Bronchial epithelial cell (primary cell): ENCODE measurements at places on chromosomes 16 and 17. TPM values are rescaled to one million over a fixed set of nuclear protein-coding genes. Genes with fewer than 3 reads are reported as not detected.

- no peak for DNase-seq
These were observed 110.7 kb downstream of the HS3ST3A1 start for GRCh38 chr17:13490906-13491482.

- DNase-seq = peak; percentile 62
These were observed 19.2 kb downstream of the PGS1 start for GRCh38 chr17:78397681-78398101.

DNA sequence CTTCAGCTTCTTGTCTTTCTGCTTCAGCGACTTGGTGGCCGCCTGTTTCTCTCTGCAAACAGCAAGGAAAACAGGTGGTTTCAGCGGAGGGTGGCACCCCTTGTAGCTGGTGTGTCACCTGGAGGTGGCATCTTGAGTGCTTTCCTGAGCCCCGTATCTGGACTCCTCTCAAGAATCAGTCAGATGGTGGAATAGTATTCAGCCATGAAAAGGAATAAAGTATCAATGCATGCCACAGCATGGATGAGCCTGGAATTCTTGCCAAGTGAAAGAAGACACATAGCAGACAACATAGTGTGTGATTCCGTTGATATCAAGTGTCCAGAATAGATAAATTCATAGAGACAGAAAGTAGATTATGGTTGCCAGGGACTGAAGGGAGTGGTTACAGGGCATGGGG is 65.2 kb downstream of the NDE1 start:
- DNase-seq = no peak

DNA sequence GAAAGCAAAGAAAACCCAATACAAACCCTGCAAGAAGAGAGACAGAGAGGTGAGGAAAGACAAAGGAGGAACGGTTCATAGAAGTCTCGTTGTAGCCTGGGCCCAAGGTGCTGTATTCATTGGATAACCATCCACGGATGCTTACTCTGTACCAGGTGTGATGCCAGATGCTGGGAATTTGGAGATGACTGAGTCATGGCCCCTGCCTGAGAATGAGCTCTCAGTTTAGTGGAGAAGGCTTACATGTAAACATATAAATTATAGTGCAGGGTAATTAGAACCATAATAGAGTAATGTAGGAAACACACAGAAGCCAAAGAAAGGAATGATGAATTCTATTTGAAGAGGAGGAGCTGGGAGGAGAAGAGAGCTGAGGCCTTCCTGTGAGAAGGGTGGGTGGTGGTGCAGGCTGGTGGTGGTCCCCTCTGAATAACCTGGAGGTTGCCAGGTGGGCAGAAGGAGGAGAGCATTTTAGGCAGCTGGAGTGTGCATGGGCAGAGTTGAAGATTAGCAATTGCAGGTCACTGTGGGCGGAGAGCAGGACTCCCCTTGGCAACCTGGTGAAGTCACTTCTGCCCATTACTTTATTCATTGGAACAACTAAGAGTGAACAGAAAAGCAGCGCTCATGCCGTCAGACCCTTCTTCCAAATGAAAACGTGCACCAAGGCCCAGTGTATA is 7.7 kb upstream of the ZG16 start:
- no peak for DNase-seq

GRCh38 chr17:74234486-74234885 is 21.1 kb downstream of the TTYH2 start:
- DNase-seq = no peak

DNA sequence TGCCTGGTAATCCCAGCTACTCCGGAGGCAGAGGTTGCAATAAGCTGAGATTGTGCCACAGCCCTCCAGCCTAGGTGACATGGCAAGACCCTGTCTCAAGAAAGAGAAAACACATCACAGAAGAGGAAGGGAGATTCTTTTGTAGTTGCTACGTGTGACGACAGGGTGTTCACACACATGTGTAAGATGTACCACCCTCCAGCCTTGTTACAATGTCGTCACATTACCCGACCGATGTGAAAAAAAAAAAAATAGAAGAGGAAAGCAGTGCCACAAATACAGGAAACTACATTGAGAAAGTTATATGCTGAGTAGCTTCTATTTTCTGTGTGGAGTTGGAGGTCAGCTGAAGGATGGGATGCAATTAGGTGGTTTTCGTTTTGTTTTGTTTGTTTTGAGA is 56.0 kb downstream of the CLUH start:
- no peak for DNase-seq

DNA sequence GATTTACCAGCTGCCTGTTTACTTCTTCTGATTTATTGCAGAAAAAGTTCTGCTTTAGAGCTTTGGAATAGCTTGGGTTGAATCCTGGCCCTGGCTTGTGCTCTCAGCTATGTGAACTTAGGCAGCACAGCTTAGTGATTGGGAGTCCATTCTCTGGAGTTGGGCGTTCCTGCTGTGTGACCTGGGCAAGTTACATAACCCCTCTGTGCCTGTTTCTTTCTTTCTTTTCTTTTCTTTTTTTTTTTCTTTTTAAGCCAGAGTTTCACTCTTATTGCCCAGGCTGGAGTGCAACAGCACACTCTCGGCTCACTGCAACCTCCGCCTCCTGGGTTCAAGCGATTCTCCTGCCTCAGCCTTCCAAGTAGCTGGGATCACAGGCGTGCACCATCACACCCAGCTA is 51.5 kb upstream of the AQP8 start:
- DNase-seq = no peak

- DNase-seq = no peak
These were observed 22.2 kb downstream of the CLTC start for GRCh38 chr17:59641799-59642484.

GRCh38 chr16:72838951-72839350 is 209.0 kb downstream of the ZFHX3 start:
- DNase-seq = no peak

- DNase-seq = no peak
These were observed 59.6 kb downstream of the MAP2K6 start for GRCh38 chr17:69473841-69474831.

GRCh38 chr17:64491034-64491860 is 5.6 kb downstream of the POLG2 start:
- peak; percentile 49 for DNase-seq

- no peak for DNase-seq
These were observed 338.3 kb downstream of the HAPSTR1 start for GRCh38 chr16:9429646-9430330.

DNA sequence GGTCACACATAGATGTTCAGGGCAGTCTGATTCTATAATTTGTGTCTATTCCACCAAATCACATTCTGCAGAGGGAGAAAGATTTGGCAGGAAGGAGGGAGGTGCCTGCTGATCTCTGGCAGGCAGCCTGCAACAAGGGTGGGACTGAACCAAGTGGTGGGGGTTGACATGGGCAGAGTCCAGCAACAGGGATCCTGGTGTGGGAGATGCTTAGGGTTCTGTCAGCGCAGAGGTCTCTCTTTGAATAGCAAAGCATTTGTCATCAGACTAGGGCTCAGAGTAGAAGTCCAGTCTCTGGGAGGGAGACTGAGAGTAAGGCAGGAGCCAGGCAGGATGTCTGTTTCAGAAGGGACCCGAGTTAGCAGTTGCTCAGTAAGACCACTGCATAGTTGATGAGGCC is 94.6 kb downstream of the UTP18 start:
- DNase-seq = no peak

DNA sequence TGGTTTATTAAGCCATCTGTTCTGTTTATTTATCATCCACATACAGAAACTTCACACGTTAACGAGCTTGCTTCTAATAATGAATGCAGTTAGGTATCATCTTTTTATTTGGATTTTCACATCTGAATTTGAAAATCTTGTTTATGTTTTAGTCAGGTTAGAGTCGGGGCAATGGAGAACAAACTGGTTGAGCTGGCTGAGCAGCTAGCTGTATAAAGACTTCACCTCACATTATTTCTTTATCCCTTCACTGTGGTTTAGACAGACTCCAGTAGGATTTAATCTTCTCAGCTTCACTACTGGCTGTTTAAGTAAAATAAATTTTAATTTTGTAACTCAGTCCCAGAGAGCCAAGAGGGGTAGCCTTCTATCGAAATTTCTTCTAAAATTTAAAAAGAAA is 415.9 kb downstream of the RBFOX1 start:
- DNase-seq = no peak

DNA sequence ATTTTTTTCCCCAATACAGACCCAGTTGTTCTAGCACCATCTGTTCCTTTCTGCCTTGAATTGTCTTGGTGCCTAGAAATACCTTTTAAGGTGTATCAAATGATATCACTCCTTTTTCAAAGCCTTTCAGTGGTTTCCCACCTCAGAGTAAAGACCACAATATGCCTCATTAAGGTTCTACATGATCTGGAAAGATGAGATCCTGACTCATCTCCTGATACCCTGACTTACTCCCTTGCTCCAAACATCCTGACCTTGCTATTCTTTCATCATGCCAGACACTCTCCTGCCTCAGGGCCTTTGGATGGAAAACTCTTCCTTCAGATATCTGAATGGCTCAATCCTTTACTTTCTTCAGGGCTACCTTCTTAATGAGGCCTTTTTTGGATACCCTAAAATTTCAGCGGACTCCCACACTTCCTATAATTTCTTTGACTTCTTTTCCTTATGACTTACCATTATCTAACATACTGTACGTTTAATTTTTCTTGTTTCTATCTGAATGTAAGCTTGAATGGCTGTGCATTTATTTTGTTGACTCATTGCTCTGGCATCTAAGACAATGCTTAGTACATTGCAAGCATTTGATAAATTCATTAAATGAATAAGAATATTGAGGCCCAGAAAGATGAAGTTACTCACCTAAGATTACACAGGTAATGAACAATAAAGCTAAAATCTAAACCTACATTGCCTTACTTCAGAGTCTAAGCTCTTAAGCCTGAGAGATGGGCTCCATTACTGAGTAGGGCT is 19.2 kb downstream of the FLOT2 start:
- peak; percentile 60 for DNase-seq

GRCh38 chr17:81338274-81339190 is 43.4 kb upstream of the SLC38A10 start:
- DNase-seq = no peak

DNA sequence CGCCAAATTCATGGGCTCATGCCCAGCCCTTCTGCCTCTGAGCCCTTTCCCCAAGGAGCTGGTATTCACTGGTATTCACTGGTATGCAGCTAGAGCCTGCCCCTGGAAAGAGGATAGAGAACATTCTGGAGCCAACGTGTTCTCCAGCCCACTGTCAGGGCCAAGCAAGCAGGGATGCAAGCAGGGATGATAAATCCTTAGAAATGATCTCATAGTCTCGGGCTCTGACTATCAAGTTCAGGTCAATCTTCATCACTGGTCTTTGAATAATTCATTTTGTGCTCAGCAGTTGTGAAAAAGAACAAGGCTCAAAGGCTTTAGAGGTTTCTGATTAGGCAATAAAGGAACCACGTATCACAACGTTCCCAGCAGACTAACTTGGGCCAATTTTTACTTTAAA is 57.3 kb downstream of the CACNG5 start:
- DNase-seq = no peak

DNA sequence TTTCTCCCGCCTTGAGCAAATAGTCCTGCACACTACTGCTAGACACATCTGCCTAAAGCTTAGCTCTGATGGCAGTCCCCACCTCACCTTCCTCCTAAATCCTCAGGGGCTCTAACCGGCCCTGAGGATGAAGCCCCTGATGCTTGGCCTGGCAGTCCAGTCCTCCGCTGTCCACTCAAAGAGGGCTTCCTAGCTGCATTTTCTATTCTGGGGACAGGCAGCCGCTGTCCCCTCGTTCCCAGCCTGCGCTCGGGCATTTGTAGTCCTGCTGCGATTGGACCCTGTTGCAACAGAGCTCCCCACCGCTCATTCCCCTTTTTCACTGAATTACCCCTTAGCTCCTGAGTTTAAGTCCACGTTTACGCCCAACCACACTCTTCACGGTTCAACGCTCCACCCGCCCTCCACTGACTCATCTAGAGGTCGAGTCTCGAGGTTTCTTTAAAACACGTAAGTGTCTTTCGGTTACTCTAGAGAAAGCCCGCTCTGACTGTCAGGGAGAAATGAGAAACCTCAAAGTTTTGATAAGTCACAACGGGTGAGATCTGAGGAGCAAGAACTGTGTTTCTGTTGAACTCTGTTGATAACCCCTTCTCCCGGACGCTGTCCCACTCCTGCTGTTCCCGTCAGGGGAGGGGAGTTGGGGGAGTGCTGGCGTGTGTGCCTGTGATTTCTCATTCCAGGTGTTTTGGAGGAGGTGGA is 4.5 kb downstream of the CCR7 start:
- DNase-seq = no peak

DNA sequence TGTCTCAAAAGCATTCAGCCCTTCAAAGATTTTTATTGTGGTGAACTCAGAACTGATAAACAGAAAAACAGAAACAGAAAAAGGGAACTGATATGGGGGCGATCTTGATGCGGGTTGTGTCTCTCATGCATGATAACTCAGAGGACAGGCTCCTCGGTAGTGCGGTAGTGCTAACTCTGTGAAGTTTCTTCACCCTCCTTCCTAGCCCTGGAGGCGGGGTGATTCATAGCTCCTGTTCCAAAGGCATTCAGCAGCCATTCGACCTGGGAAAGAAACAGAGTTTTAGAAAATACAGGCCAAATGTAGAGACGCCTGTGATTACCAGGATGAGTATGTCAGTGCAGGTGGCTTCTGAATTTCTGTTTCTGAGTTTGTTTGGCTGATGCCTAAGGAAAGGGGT is 5.5 kb upstream of the MAF start:
- DNase-seq = peak; percentile 84

DNA sequence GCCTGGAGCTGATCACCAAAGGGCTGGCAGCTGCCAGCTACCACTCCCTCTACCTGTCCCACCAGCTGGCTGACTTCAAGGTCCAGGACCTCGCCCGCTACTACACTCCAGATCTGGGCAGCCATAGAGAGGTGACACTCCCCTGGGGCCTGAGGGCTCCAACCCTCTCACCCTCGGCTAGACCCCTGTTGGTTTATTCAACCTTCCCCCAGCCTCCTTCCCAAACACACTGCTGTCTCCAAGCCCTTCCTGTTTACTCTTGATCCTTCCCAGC is 18.0 kb downstream of the ALOX12B start:
- DNase-seq = no peak

GRCh38 chr17:72171703-72172667 is 51.2 kb downstream of the SOX9 start:
- no peak for DNase-seq

- no peak for DNase-seq
These were observed 49.7 kb upstream of the ENDOV start for GRCh38 chr17:80365001-80365965.

PPL gene
- 184 and 378 TPM in 2 replicates for total RNA-seq

PRAC1 gene
- total RNA-seq = not detected in 2 replicates

SPNS3 gene
- total RNA-seq = 0.26 TPM in 1 of 2 replicates, not detected in the other

FOXN1 gene
- 0.38 TPM in 1 of 2 replicates, not detected in the other for total RNA-seq

METTL16 gene
- total RNA-seq = 12.4 and 17.6 TPM in 2 replicates

ABCC11 gene
- 0.13 and 0.26 TPM in 2 replicates for total RNA-seq

TEKT1 gene
- total RNA-seq = not detected in 2 replicates

ENPP7 gene
- not detected in 2 replicates for total RNA-seq

ZDHHC1 gene
- 1.8 and 4.1 TPM in 2 replicates for total RNA-seq

CSH1 gene
- not detected in 2 replicates for total RNA-seq
